ENCODE measurements at places on chromosomes 2 and 18.

DNA sequence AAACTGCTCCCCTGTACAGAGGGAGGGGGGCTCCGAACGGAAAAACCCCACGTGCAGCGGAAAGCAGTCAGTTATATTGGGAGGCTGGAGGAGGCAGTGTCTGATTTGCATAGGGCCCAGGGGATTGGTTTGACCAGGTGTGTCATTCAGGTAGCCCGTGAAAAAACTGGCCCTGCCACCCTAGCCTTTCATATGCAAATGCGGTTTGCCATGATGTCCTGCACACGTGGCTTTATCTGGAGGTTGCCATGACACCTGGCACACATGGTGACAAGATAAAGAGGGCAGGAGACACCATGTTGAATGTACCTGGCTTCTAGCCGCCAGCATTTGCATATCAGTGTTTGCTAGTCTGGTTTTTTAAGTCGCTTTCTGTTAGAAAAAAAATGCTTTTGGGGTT lies 20.5 kb downstream of the SLC25A52 start:
- DNase-seq = no peak

DNA sequence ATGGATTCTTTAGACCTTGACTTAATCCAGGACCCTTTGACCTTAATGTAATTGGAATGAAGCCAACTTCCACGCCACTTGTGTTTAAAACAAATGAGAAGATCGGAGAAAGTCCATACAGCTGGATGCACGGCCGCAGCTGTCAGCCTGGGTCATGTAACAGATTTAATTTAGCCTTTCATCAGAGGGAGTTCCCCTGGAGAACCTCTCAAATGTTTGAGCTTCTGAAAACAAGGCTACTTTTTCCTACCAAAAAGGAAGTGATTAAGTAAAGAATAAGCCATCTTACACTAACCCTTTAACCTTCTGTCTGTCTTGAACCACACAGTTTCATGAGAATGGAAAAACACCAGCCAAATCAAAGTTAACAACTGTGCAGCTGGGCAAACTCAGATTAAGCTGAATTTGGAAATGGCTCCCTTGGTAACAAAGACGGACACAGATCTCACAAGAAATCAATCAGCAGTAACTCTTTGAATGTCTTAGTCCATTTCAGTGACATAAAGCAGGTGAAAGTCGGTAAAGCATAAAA lies 103.6 kb downstream of the DOCK10 start:
- no peak for DNase-seq

DNA sequence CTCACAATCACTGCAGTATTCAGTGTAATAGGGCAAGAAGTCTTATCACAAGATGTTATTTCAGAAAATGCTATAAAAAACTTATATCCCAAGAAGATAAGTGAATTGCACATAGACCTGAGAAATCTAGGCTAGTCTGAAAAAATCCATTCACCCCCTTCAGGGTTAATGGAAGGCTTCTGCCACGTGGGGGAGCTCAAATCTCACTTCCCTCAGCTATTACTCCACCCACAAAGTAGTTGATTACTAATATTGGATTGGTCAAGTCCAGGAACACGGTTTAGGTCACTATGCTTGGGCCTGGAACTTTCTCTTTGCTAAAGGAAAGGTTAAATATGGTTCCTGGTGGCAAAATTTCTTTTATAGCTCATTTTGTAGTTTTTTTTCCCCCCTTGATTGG lies 51.2 kb upstream of the ADAM23 start:
- no peak for DNase-seq

DNA sequence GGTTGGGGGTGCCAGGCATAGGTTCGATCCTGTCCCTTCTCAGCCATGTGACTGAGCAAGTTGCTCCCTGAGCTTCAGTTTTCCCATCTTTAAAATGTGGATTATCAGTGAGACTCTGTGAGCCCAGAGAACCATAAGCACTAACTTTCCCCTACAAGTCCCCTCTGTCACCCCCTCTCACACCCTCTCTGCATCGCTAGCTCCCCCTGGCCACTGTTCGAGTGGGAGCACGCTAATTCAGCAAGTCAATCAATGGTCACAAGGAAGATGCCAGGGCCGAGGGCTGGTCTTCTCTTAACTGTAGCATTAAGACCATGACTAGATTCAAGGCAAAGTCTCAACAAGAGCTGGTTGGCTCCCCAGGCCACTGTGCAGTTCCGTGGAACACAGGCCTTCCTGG lies 66.2 kb downstream of the BCL2L11 start:
- DNase-seq = no peak

GRCh38 chr18:76275727-76276313 lies 219.2 kb downstream of the ZNF516 start:
- no peak for DNase-seq

DNA sequence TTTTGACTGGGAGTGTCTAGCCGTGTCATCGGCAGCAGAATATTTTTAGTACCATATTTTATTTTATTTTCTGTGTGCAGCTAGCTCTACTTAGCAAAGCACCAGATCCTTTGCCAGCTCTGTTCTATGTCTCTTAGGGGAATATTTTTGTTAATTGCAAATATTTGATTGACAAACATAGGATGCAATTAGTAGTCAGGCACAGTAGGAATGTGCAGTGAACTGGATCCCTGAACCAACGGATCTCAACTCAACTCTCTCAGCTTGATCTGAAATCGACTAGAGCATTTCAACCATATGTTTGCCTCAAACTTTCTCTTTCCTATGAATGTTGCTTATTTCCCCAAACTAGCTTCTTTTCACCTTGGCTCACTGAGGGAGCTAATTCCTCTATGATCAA lies 998.0 kb upstream of the FANCL start:
- no peak for DNase-seq

GRCh38 chr18:13415736-13416135 lies 197.2 kb downstream of the LDLRAD4 start:
- DNase-seq = no peak

DNA sequence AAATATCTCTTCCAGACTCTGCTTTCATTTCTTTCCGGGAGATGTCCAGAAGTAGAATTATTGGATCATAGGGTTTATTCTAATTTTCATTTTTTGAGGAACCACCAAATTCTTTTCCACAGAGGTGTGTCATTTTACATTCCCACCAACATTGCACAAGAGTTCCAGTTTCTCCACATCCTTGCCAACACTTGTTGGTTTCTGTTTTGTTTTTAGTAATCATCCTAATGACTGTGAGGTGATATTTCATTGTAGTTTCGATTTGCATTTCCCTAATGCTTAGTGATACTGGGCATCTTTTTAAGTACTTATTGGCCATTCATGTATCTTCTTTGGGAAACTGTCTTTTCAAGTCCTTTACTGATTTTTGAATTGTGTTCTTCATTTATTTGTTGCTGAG lies 513.1 kb downstream of the PARD3B start:
- DNase-seq = no peak

DNA sequence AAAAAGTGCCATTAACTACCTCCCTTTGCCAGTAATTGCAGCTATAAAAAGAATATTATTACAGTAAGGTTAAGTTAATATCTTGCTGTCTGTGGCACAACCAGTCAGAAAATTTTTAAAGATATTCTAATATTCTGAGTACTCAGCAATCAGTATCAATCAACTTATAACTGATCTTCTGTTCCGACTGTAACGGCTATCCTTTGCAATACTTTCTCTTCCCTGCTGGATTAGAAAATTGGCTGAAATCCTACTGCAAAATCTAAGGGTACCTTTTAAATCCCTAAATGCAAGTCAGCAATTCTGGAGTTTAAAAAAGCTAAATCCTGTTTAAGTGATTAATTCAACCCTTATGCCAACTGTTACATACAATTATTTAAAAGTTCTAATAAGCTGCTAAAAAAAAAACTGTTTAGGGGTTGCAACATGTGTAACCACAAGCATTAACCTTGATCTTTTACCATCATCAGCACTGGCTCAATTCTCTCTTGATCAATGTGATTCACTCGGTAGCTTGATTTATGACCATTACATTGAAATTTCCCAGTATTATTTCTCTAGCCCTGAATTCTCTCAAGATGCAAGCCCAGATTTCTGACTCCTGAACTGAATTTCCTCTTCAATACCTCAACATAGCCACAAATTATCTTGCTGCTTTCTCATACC lies 20.5 kb downstream of the GAREM1 start:
- no peak for DNase-seq

DNA sequence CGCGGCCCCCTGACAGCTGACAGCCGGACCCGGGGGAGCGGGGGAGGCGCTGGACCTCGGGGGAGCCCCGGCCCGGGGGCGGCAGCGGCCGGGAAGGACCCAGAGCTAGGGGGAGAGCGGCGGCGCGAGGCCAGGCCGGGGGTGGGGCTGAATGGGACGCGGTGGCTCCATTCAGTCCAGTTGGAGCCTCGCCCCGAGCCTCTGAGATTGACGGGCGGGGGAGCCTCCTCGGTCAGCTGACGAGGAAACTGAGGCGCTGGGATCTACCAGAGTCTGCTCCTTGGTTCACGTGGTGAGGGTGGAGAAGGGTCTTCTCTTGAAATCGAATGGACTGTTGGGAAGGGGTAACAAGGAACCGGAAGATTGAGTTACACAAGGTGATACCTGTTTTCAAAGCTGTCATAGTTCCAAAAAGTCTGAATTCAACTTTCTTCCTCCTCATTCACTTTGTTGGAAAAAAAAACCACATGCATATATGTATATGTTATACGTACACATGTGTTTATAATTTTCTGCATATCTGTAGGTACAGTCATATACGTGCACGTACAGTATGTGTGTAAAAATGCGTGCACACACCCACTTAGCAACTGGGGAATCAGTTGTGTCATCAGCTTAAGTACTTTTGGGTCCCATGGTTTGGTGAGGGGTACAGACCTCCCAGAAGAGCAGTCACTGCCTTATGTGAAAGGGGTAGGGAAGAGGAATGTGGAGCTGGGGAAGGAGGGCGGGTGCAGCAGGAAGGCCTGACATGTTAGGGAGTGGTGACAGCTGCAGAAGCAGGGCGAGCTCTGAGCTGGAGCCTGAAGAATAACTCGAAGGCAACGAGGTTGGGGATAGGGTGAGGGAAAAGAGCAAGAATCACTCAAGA lies 628 bp downstream of the PPP1R7 start:
- no peak for DNase-seq

- no peak for DNase-seq
These were observed 14.1 kb upstream of the ZSWIM2 start for GRCh38 chr2:186862869-186863709.

- no peak for DNase-seq
These were observed 63.6 kb upstream of the SH3RF3 start for GRCh38 chr2:109065391-109065734.

GRCh38 chr2:25294573-25295462 lies 46.9 kb downstream of the DNMT3A start:
- peak; percentile 81 for DNase-seq

DNA sequence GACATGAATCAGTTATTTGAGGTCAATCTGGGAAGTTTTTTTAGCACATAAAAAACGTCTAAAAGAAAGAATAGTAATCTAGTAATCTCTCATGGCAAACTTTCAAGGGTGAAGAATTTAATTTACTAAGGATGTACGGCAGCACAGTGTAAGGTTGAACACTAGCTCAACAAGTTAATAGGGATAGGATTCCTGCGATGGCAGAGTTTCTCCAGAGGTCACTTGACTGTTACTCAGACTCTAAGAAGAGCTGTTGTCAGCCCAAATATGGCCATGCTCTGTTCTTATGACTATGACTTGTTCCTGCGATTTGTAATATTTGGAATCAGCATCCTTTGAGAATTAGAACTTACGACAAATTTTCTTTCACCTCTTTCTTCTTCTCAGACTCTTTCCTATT lies 553.3 kb upstream of the TNP1 start:
- no peak for DNase-seq

DNA sequence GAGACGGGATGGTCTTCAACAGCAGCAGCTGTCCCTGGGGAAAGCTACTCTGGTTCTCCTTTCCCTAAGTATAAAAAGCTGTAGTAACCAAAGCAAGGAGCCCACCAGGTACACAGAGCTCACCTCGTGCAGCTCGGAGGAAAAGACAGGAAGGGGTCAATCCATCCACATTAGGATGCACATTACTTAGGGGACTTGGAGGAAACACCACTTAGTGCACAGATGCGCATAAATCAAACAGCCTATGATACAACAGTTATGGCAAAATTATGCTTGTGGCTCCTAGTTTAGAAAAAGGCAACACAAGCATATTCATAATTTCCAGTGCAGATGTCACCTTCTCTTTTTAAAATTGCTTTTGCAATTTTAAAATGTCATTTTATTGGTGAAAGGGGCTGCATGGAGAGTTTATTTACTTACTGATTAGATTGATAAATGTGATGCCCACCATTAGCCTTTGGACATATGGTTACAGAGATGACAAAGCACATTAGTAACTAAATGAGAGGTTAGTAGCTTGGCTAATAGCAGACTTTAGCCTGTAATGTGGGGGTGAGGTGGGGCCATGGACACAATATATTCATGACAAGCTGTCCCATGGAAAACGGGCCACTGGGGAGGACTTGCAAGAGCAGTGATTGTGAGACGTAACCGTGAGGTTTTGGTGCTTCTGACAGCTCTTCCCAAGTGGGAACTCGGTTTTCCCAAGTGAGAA lies 199.8 kb downstream of the MYT1L start:
- DNase-seq = no peak

Data from NCI-H2081 treated with DMSO at 0.1 percent for 48 hours (cell line).